ENCODE measurements at places on chromosomes 7 and 10.

DNA sequence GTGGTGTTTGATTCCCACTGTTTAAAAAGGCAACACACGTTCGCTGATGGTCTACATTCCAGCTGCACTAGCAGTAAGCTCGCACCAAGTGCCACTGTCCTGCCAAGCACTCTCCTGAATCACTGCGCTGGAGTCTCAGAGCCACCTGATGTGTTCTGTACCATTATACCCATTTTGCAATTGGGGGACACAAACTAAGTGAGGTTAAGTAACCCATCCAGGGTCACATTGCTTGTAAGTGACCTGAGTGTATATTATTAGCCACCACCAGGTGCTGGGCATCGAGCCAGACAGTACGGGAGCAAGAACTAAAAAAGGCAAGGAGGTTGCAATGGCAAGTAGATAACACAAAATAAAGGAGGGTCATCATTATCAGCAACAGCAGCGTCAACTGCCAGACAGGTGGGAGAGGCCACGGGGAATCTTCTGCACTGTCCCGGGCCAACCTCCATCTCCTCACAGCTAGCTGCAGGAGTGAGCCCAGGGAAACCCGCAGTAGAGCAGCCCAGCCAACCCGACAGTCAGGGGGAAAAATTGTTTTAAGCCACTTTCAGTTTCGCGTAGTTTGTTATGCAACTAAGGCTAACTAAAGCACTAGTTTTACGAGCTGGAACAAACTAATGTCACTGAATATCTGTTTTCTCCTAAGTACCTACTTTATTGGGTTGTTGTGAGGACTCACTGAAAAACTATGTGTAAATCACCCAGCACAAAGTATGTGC is 712 bp upstream of the CPVL start:
- DNase-seq, result no peak

DNA sequence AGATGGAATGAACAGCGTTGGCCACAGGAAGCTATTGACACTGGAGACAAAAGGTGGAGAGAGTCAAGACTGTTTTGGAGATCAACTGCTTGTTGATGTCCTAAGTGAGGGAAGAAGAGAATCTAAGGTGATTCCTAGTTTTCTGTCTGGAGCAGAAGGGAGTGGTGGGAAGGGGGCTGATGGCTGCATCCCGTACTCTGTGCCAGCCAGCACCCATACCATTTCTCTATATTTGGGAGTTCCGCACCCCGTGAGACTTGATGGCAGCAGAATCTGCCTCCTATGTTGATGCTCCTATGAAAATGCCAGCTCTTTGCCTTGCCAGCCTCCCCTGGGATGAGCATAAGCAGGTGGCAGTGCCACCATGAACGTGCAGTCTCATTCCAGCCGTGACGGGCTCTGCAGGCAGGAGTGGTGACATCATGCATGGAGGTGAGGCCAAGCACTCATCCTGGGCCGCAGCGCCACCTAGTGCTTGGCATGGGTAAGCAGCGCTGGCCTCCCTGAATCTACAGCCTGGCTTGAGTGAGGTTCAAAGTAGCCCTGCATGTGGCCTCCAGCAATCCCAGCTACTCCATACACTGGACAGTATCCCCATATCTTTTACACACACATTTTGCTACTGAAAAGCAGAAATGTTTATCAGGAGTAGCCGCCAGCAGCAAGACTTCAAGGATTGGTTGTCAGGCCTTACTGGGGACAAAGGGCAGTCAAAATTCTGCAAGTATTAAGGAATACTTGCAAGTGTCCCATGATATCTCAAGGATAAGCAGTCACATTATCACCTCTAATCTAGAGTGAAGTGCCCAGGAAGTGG is 43.0 kb downstream of the PODXL start:
- peak; percentile 67 for DNase-seq

DNA sequence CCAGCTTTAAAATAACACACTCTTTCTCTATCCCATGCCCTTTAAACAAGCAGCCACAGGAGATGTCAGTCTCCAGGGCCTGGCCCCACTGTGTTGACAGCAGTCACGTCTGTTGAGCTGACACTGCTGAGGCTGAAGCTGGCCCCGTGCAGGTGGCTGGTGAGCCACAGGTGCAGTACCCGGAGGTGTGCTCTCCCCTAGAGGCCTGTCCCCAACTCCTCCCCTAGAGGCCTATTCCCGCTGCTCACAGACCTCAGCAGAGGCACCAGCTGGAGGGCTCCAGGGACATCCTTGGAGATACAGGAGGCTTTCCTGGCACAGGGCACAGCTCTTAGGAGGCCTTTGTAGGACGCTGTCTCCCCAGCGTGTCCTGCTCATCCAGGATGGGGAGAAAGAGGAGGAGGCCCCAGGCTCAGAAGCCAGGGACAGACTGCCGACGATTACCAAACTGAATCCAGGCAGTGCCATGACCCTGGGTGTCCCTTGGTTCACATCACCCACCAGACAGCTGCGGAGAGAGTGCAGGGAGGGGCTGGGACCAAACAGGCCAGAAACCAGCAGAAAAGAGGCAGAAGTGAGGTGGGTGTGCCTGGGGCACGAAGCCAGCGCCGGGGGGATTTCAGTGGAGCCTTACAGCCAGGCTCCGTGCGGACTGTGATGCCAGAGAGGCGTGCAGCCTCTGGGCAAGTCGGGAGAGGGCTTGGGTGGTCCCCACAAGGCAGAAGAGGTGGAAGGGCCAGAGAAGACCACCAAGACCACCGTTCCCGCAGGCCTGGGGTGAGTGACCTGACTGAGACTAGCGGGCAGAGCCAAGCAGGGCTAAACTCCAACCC is 18.5 kb upstream of the TTYH3 start:
- DNase-seq, result no peak

DNA sequence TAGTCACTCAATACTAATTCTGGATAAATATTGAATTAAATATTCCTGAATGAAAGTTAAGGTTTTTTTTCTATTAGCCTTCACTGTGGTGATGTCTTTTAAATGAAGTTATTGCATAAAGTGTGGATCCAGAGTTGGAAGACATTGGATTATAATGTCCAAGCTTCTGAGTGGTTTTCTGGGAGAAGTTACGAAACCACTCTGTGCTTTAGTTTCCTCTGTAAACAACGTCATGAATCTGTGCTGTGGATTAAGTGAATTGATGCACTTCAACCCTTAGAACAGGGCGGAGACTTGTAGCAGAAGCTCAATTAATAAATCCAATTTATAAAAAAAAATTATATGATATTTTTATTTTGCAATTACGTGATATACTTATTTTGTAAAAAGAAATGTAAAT is 271.7 kb downstream of the BICC1 start:
- DNase-seq, result no peak

DNA sequence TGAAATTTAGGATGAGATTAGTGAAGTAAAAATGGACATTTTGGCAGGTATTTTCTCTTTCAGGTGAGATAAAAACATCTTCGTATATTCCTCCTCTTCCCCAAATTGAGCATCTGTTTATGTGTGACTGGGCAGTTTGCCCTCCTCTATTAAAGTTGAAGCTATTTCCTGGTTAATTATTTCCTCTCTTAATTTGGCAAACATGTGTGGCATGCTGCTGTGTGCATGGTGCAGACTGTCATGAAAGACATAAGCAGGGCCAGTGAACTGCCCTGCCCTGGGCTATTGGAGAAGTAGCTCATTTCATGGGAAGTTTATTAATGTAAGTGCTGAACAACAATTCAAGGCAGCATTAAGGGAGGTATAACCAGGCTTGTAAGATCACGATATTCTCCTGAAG is 52.6 kb downstream of the EVX1 start:
- DNase-seq, result no peak

GRCh38 chr10:127088908-127089307 is 107.5 kb downstream of the INSYN2A start:
- DNase-seq, result no peak

- peak; percentile 70 for DNase-seq
Measured at GRCh38 chr7:105677817-105678573, 96.7 kb upstream of the EFCAB10 start.

- DNase-seq, result no peak
Measured at GRCh38 chr10:986137-986825, 2.0 kb upstream of the GTPBP4 start.

DNA sequence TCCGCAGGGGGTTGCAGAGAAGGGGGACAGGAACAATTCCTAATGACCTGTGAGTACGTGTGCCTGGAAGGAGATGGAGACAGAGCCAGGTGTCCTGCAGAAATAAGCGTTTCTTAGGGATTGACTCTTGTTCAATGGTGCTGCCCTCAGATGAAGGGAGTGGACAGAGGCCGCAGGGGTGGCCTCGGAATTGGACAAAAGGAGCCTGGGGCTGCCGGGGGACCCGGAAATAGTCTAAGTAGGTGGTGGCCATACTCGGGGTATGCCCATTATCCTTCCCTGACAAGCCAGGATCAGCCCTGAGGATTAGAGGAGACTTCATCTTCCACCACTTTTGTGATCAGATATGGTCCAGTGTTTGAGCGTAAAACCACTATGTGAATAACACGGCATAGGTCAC is 39.2 kb downstream of the ELFN1 start:
- DNase-seq, result no peak

DNA sequence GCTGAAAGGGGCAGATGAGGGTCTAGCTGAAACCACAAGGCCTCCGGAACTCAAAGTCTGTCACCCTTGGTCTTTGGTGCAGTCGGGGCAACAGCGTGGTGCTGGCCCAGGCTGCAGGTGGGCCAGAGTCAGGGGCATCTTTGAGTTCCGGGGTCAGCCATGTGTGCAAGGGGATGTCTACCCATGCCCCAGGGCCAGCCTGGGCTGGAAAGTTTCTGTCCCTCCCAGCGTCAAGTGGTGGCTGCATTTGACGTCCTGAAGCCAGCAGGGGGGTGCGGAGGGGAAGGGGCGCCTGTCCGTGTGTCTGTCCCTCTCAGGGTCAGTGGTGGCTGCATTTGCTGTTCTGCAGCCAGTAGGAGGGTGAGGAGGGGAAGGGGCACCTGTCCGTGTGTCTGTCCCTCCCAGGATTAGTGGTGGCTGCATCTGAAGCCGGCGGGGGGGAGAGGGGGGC is 638 bp downstream of the BRAT1 start:
- DNase-seq, result no peak

DNA sequence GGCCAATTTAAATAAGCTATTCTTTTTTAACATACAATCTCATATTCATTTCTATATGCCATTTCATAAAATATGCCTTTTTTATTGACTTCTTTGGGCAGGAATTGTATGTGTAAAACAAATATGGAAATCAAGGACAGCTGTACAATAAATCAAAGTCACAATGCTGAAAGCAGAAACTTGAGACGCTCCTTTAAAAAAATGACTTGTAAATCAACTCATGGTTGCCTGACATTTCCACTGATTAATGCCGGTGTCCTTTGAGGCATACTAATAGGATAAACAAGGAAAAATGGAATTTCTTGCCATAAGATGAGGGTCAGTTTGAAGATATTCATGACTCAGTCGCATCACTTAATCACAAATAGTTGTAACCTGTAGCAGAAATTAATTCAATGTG is 247.4 kb upstream of the TEX47 start:
- no peak for DNase-seq

- DNase-seq, result peak; percentile 4
Measured at GRCh38 chr7:10888861-10889260, 84.8 kb upstream of the PHF14 start.

GRCh38 chr10:89371987-89372386 is 5.9 kb upstream of the IFIT1B start:
- DNase-seq, result no peak

- DNase-seq, result no peak
Measured at GRCh38 chr10:51532044-51532443, 167.4 kb downstream of the CSTF2T start.

DNA sequence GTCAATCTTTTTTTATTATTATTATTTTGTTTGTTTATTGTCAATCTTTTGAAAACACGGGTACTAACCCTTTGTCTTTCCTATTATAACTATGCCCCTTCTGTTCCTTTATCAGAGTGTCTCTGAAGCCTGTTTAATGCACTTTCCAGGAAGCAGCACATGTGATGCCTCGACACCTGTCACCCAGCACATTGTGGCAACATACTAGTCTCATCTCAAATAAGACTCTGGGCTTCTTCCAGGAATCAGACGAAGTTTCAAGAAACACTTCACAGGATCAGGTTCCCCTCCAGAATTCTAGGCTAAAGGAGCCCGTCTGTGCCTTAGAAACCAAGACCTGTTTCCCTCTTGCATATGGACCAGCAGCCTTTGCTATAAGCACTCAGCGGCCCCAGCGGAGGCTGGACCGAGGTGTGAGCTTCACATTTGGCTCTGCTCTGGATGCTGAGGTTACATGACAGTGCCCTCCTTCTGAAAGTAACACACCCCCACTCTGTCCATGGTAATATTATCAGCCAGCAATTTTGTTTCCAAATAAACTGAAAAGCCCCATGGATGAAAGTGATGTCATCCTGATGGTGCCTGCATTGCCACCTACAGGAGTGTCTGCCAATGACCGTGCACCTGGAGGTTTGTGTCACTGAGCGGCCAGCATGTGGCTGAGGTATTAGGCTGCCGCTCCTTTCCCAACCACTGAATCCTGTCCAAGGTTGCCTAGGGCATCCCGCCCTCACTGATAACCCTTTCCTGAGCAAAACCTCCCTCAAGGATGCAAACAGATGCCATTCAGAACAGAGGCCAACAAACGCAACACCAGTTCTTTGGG is 38.1 kb downstream of the MKI67 start:
- DNase-seq, result no peak
